ENCODE measurements at places on chromosomes 5 and 9.

GRCh38 chr5:162497455-162497854, 429.9 kb downstream of the GABRG2 start:
- DNase-seq, result no peak

DNA sequence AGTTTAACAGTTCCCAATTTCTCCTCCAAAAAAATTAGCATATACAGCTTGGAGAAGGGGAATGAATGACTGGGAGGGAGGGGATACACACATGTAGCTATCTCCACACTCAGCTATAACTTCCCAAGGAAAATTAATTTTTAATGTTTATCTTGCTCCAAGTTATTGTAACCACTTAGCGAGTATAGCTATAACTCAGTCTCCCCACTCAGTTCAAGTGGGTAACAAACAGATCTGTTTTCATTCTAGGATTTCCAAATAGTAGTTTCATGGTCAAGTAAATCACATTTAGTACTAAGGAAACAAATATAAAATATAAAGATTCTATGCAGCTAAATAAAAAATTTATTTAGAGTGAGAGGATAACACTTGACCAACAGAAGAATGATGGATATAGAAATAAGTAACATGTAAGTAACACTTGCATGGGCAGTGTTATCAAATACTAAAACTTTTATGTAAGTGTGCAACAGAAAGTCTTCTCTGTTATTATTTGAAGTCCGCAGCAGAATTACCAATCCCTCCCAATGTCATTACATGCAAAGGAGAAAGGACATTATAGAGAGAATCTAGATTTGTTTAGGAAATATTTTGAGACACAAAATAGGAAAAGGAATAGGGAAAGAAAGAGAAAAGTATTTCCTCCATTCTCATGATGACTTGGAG, 10.2 kb upstream of the NFIB start:
- no peak for DNase-seq

DNA sequence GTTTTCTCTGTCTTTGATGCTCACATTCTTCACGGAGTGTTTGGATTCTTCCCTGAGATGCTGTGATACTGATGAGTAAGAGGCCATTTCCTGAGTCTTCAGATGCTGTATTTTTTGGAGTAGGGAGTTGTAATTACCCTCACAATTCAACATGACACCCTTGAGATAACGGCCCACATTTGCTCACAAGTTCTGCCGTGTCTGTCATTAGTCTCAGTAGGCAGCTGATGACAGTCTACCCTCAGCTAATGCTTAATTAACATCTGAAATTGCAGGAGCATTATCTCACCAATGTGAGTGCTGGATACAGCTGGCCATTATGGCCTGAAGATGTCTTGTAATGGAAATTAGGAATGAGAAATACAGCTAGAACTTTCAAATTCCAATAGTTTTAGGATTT, 307.1 kb upstream of the ADCY2 start:
- DNase-seq, result no peak

- DNase-seq, result no peak
These were observed 333.1 kb downstream of the ASTN2 start for GRCh38 chr9:117081641-117082317.

DNA sequence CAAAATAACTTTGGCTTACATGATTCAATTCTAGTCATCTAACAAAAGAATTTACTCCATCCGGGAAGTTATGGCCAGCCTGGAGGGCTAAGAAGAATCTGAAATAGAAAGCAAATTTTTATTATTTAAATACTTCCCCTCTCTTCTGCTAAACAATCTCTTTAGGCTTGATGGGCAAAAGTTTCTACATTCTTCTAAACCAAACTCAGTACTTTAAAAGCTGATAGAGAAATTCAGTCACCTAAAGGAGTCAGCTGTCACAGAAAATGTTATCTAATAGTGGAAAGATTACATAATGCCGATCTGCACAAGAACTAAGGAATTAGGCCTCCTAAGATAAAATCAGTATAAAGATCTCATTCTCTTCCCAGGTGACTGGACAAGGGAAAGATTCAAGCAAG, 32.4 kb downstream of the GNAQ start:
- DNase-seq, result no peak

- peak; percentile 74 for DNase-seq
These were observed 16.0 kb downstream of the TRAF2 start for GRCh38 chr9:136902259-136902821.

Measured in stimulated activated CD4-positive, alpha-beta T cell treated with anti-CD3 and anti-CD28 coated beads, TNF-alpha, amount 100 ng/mL, for 1 hour (primary cell).